CD8-positive, alpha-beta T cell (primary cell): ENCODE measurements at places on chromosomes 6 and 20. TPM values are rescaled to one million over a fixed set of nuclear protein-coding genes. Genes with fewer than 3 reads are reported as not detected.

PHACTR3 gene
- not detected for total RNA-seq

PNLDC1 gene
- not detected for total RNA-seq

HLA-G gene
- total RNA-seq: 7.2 TPM

BEND6 gene
- total RNA-seq: not detected

ANKRD60 gene
- total RNA-seq: not detected

MYB gene
- total RNA-seq: 4.7 TPM

EDN1 gene
- 1.0 TPM for total RNA-seq
